NCI-H524 (cell line): ENCODE measurements at places on chromosomes 6 and 20.

GRCh38 chr6:108068618-108069017, 5.9 kb downstream of the OSTM1 start:
- DNase-seq: no peak

GRCh38 chr6:4640139-4640538, 136.1 kb upstream of the CDYL start:
- DNase-seq: no peak

DNA sequence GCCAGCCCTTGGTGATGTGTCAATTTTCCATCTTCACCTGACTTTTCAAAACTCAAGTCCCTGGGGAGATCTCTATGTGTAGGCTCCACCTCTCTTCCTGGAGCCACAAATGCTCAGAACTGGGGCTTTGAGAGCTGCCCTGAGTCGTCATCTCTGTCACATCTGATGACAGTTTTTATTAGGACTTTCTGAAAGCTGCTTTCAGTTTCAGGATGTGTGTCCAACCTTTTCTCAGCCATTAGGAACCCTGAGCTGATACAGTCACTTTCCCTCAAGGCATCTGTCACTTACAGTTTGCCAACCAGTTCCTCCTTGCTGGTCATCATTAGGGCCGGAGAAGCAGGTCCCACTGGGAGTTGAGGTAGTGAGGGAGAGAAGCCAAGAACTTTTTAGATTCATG, 365.9 kb upstream of the CHD6 start:
- DNase-seq: no peak

GRCh38 chr20:46171476-46171875, 53.4 kb downstream of the CD40 start:
- no peak for DNase-seq

GRCh38 chr20:17612287-17612991, 42.6 kb downstream of the DSTN start:
- DNase-seq: no peak

GRCh38 chr6:129551486-129551885, 158.5 kb downstream of the ARHGAP18 start:
- DNase-seq: no peak

GRCh38 chr6:5762561-5762968, 244.2 kb downstream of the NRN1 start:
- DNase-seq: peak; percentile 85

DNA sequence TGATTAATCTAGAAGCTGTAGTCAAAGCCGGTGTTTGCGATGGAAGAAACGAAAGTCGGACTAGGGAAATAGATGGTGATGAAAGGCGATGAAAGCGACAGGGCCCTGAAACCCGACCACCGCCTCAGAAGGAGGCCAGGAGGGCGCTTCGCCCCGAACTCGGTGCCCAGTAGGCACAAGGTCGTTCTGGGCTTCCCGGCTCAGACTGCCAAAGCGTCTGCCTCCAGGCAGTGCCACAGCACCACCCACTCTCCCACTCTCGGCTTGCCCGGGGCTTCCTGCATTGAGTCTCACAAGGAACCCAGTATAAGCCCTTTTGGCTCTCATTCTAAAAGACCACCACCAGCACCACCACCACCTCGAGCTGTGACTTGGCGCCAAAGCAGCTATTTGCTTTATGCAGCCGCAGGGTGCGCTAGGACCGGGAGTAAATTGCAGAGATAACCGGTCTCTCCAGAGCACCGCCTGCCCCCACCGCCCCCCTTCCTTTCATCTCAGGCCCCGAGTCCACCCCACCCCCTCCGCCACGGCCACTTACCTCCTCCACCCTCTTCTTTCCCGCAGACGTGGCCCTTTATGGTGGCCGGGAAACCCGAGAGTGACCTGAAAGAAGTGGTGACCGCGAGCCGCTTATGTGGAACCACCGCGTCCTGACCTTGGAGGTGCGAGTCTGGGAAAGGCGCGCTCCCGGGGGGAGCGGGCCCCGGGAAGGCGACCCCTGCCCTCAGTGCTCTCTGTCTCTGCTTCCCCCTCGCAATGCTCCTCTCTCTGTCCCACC, 2.4 kb downstream of the TCF21 start:
- no peak for DNase-seq

- DNase-seq: peak; percentile 48
Measured at GRCh38 chr6:21098744-21099143, 494.8 kb upstream of the SOX4 start.

- no peak for DNase-seq
Measured at GRCh38 chr20:11783102-11783850, 134.4 kb upstream of the BTBD3 start.

DNA sequence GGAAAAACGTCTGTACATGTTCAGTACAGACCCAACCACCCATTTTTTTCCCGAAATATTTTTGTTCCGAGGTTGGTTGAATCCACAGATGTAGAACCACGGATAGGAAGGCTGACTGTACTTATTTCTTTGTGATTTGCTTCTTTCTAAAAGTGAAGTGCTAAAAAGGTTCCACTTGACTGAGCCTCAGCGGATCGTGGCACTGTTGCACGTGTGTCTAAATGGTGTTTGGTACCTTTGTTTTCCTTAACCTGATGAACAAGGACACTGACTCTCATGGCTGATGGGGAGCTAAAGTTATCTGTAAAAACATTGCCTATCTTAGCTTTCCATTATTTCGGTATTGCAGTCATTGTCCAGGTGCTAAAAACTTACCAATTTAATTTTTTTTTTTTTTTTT, 6.2 kb downstream of the BPHL start:
- DNase-seq: no peak

DNA sequence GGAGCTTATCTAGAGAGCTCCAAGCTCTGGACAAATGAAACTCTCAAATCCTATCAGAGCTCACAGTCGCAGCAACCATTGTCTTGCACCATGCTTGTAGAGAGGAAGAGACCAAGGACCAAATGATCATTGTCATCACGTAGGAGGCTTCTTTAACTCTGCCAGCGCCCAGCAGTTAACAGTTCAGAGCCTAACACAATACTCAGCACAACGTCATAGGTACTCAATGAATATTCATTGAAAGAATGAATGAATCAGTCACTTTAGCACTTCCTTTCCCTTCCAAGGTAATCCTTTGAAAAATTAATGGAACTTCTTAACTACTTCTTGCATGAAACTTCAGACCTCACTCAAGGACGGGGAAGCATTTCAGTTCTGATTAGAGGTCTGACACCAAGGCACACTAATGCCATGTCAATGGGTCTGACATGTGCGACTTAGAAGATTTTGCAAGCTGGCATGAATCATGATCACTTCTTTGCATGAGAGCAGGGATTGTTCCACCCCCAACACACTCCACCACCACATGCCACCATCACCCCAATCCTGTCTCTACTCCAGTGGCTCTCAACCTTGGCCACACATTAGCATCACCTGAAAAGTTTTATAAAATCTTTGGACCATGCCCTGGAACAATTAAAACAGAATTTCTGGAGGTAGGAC, 45.1 kb downstream of the KHDC1L start:
- peak; percentile 89 for DNase-seq
